Progenitor cell of endocrine pancreas (in vitro differentiated cells): ENCODE measurements at places on chromosomes 13 and 19. TPM values are rescaled to one million over a fixed set of nuclear protein-coding genes. Genes with fewer than 3 reads are reported as not detected.

GRCh38 chr19:11578258-11579142 is 1.1 kb upstream of the ACP5 start:
- DNase-seq = no peak

- no peak for DNase-seq
Measured at GRCh38 chr13:35598790-35599369, 122.4 kb upstream of the MAB21L1 start.

GRCh38 chr13:110304256-110304655 is 2.7 kb downstream of the COL4A1 start:
- DNase-seq = no peak

GRCh38 chr19:10005632-10006334 is 4.5 kb downstream of the COL5A3 start:
- DNase-seq = no peak

DNA sequence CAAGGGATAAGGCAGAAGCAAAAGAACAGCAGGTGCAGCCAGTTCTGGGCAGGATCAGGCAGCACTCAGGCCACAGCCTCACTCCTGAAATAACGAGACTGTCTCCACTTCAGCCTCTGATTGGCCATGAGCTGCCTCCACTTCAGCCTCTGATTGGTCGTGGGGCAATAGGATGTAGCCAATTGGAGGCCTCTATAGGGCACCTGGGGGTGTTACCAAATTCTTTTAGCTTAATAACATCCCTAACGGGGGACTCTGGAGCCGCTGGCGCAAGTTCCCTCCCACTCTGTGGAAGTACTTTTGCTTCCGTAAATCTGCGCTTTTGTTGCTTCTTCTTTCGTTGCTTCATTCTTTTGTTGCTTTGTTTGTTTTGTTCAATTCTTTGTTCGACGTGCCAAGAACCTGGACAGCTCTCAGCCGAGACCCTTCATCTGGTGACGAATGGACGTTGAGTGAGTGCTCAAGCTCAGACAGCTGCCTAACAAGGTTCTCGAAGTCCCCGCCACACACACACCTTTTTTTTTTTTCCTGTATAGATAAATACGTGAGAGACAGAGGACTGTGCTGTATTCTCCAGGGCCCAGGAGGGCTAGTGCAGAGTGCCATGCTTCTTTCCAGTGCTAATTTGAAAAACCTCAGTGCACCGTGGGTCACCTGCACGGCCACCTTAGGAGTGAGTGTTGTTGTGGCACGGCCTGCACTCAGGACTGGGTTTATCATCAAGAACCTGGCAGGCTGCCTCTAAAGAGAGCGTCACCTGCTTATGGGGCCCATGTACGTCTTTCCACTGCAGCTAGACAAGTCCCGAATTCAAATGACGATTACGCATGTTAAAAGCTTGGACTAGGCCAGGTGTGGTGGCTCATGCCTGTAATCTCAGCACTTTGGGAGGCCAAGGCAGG is 32.0 kb upstream of the TUBGCP3 start:
- peak; percentile 36 for DNase-seq

DNA sequence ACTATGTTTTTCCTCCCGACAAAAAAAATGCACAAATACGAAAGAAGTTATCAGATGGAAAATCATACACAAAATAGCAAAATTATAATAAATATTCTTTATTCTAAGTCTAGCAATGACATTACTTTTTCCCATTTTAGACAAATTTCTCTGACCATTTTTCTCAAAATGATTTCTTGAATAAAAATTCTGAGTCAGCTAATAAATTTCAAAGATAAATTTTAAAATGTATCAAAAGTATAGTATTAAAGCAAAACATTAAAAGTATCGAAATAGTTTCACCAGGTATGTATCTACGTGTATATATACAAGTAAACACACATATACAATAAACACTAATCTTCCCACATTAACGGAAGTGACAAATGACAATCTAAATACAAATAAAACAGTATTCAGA is 8.9 kb downstream of the ZC3H13 start:
- no peak for DNase-seq

- DNase-seq = no peak
Measured at GRCh38 chr13:98508280-98508679, 68.6 kb downstream of the STK24 start.

GRCh38 chr19:1455336-1456120 is 5.6 kb downstream of the APC2 start:
- no peak for DNase-seq

- no peak for DNase-seq
Measured at GRCh38 chr19:51458899-51459505, 748 bp upstream of the SIGLEC8 start.

DNA sequence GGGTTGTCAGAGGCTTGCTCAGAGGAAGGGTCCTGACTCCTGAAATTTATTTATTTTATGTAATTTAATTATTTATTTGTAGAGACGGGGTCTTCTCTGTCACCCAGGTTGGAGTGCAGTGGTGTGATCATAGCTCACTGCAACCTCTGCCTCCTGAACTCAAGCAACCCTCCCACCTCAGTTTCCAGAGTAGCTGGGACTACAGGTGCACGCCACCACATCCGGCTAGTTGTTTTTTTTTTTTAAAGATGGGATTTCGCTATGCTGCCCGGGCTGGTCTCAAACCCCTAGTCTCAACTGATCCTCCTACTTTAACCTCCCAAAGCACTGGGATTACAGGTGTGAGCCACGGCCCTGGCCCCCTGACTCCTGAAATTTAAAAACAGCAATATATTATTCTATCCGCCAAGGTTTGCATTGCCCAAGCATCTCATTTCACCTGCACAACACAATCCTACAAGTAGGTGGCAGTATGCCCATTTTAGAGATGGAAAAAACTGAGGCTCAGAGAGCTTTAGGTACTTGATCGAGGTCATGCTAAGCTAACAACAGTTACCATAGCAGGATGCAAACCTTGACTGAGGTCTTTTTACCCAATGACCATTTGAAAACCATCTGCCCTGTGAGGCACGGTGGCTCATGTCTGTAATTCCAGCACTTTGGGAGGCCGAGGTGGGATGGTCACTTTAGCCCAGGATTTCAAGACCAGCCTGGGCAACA is 18.1 kb downstream of the ARHGEF18 start:
- DNase-seq = no peak

DNA sequence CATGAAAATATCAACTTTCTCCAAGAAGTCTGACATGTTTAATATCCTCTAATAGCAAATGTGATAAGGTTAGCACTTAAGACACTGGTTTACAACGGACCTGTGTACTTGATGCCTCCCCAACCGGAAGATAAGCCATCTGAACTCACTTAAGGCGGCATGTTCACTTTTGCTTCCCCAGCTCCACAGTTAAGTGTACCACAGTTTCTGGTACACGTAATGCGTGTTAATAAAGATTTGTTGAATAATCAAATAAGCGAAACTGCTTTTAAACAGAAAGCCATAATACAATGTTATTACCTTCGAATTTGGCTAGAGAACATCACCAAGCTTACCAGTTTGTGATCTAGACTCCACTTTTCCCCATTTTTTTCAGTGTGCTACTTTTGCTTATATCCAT is 1.4 kb upstream of the PAN3 start:
- no peak for DNase-seq

DNA sequence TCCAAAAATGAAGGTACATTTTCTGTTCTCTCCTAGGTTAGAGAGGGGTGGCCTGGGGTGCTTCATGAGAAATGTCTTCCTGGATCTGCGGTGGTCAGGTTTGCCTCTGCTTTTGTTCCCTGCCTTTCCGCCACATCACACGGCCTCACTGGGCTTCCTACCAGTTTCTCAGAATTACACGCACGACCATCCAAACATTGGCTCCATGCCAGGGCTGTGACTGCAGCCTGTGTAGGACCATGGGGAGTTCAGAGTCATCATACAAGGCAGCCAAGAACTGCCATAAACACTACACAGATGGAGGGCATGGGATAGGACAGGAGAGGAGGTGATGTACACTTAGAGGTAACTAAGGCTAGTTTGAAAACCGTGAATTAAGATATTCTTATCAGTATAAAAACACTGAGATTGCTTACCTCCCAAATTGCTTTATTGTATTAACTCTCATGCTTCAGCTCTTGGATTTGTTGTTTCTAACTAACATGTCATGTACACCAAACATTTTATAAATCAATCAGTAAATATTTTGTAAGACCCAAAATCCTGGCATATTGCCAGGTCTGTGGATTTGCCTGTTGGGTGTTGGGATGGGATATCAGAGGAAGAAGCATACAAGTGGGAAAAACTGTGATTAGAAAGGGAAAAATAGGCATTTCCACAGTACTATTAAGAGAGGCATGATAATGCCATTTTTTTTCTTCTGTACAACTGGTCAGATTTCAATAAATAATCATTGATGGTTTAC is 45.2 kb downstream of the CDADC1 start:
- DNase-seq = no peak

GRCh38 chr13:38483623-38484022 is 134.0 kb downstream of the UFM1 start:
- no peak for DNase-seq

The KLK14 gene
- 0.62 and 0.89 TPM in 2 replicates for total RNA-seq

GRCh38 chr13:98301721-98302120 is 124.7 kb upstream of the RNF113B start:
- DNase-seq = no peak

DNA sequence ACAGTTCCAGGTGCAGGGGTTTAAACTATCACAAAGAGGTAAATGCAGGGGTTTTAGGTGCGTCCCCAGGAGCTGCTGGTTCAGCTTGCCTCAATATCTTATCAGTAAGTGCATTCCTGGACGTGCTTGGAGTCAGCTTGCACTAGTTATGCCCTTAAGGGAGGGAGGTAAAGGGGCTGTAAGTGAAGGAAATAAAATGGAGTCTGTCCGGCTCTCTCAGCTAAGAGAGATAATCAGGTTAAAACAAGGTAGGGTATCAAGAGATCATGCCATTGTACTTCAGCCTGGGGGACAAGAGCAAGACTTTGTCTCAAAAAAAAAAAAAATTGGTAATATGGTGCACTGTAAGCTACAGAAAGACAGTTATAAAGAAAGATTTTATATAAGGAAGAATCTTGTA is 69.7 kb downstream of the ZNF100 start:
- DNase-seq = no peak

DNA sequence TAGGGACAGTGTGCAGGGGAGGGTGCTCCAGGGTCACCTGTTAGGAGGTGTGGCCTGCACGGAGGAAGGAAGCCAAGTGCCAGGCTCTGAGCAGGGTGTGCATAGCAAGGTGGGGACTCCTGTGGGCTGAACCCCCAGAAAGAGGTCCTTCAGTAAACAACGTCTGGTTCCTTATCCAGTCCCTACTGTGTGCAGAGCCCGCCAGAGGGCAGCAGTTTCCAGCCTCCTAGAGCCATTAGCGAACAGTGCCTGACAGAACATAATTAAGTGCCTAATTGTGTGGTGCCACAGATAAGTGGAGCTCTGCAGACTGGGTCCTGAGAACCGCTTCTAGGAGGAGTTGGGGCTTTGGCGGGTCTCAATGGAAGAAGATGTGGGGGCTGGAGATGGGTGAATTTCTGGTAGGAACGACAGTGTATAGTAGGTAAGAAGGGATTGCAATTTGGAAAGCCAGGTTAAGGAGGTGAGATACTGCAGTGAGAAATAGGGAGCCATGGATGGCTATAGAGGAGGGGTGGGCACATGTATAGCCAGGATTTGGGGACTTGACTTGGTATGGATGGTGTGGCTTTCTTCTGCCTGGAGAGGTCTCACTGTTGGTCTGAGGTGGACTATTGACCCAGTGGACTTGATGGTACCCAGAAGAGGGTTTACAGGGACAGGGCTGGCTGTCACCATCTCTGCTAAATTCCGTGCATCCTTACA is 323.1 kb downstream of the ZNF536 start:
- DNase-seq = no peak

DNA sequence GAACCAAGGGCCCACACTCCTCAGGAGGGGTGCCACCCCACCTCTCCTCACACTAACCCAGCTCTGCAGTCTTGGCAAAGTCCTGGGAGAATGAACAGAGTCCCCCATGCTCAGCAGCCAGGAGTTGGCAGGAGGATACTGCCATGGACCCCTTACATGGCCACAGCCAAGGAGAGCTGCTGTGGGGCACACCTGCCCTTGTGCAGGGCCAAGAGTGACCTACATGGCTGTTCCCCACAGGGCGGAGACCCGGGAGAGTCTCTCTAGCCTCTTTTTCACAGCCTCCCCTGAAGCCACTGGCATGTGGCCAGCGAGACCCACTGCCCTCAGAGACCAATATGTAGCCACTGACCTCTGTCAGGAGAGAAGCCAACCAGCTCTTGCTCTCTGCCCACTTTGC is 45.9 kb upstream of the VSTM2B start:
- DNase-seq = no peak

DNA sequence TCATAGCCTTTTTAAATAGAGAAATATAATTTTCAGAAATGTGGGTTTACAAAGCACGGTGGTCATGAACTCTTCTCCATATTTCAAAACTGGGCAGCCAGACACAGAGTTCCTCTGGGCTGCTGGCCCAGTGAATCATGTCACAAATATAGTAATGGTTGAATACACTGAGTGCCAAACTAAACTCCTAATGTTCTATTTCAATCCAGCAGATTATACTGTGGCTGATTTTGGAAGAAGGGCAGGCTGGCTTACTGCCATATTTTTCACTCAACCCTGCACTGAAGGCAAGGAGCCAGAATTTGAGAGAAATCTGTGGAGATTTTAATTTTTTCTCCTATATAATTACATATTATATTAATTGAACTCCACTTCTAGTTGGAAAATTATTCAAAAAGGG is 17.0 kb upstream of the PRR20A start:
- no peak for DNase-seq

- no peak for DNase-seq
Measured at GRCh38 chr13:112231451-112232083, 144.6 kb upstream of the SPACA7 start.

GRCh38 chr19:38386971-38387549 is 774 bp downstream of the GGN start:
- no peak for DNase-seq

DNA sequence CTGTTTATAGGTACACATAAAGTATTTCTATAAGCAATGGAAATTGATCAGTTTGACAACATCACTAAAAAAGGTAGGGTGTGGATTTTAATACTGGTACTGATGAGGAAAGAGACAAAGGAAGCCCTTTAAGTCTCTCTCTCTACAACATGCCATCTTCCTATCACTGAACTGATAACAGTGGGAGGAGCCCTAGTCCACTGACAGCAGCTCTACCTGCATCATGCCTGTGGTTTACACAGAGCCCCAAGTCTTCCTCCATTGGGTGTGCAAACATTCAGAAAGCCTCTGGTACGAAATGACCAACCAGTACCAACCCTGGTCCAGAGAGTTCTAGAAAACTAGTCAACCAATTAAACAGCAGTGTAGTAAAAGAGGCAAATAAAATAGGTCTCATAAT is 53.4 kb downstream of the KLF12 start:
- no peak for DNase-seq

The LSR gene
- 123 and 132 TPM in 2 replicates for total RNA-seq

The SLITRK5 gene
- 0.07 and 0.14 TPM in 2 replicates for total RNA-seq

- no peak for DNase-seq
Measured at GRCh38 chr19:57334191-57334590, 13.9 kb downstream of the ZNF543 start.

The CGB5 gene
- not detected in 2 replicates for total RNA-seq

GRCh38 chr13:99356262-99357091 is 49.3 kb upstream of the GPR183 start:
- no peak for DNase-seq

- no peak for DNase-seq
Measured at GRCh38 chr19:32241306-32241705, 104.1 kb upstream of the ZNF507 start.

GRCh38 chr19:1839658-1840540 is 8.4 kb downstream of the REXO1 start:
- DNase-seq = no peak

- DNase-seq = no peak
Measured at GRCh38 chr13:62418376-62418775, 1002.7 kb upstream of the PCDH20 start.
